Fibroblast of skin of right biceps (primary cell): ENCODE measurements at places on chromosomes 6 and 20.

GRCh38 chr20:61662968-61663331 lies 402.7 kb downstream of the TAF4 start:
- DNase-seq, result no peak

DNA sequence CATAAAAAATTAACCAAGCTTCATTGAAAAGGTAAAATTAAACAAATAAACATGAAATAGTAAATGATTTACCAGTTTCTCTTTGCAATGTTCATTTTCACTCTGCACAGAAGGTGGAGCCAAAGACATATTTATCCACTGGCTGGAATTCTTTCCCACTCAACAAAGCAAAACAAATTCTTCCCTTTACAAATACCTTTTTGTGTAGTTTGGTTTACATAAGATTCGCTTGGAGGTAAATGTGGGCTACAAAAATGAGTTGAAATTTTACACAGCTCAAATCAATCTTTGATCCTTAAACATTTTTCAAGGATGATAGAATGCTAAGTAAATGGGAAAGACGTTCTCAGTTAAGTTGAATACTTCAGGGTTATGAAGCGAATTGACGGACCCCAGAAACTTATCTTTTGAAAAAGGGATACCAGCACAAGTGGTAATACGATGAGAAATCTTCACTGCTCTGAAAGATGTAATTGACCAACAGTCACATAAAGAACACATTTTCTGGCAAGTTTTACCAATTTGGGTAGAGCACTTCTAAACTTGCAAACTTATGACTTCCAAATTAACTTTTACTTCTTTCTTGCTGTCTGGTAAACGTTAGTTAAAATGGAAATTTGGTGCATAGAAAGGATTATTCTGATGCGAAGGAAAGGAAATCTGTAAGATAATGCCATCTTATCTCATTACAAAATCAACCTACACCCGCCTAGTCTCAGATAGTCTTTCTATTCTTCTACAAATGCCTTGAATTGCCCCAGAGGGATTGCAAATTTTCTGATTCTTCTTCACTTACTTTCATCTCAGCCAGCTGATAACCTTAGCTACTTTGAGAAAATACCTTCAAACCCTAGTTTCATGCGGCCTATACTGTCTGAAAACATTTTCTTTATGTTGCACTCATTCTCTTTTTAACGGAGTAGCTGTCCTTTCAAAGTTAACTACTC lies 4.7 kb upstream of the GJA1 start:
- peak; percentile 48 for DNase-seq

DNA sequence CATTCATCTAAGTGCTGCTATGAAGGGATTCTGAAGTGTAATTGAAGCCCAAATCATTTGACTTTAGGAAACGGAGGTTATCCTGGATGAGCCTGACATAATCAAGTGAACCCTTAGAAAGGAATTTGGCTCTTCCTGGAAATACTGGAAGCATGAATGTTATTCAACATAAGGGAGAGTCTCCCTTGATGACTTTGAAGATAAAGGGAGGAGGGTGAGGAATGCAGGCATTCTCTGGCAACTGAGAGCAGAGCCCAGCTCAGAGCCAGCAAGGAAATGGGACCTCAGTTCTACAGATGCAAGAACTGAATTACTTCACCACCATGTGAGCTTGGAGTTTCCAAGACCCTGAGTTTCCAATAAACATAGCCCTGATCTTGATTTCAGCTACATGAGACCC lies 168.2 kb downstream of the DLL1 start:
- DNase-seq, result no peak

GRCh38 chr20:45823949-45824835 lies 2.9 kb downstream of the TNNC2 start:
- DNase-seq, result peak; percentile 45

DNA sequence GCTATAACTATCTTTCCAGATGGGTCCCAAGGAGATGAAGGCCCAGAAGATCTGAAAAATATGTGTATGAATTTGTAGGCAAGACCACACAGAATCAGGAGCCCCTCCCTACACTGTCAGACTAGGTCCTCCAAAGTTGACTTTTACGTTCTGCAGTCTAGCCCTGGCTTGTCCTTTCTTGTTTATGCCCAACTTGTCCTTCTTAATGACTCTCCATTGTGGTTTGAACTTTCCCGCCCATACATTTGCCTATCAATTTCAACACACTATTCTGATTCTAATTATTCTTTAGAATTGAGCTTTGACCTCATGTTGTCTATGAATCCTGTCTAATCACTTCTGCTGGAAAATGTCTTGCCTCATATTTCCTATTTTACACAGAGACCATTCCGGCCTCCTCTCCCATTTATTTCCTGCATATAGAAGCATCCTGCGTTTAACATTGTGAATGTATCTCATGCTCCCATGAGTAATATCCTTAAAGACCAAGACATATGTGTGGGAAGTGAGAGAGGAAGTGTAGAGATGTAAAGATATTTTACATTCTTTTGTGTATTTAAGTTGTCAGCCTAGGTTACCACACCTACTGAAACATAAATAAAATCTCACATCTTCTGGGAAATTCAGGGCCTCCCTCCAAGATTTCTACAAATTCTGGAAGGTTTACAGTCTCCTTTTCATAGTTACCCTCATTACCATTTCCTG lies 348.3 kb downstream of the BCKDHB start:
- peak; percentile 96 for DNase-seq

- peak; percentile 9 for DNase-seq
Observed at GRCh38 chr6:52415917-52416628, 4.1 kb upstream of the EFHC1 start.

- DNase-seq, result no peak
Observed at GRCh38 chr6:142165227-142165626, 18.2 kb downstream of the VTA1 start.

DNA sequence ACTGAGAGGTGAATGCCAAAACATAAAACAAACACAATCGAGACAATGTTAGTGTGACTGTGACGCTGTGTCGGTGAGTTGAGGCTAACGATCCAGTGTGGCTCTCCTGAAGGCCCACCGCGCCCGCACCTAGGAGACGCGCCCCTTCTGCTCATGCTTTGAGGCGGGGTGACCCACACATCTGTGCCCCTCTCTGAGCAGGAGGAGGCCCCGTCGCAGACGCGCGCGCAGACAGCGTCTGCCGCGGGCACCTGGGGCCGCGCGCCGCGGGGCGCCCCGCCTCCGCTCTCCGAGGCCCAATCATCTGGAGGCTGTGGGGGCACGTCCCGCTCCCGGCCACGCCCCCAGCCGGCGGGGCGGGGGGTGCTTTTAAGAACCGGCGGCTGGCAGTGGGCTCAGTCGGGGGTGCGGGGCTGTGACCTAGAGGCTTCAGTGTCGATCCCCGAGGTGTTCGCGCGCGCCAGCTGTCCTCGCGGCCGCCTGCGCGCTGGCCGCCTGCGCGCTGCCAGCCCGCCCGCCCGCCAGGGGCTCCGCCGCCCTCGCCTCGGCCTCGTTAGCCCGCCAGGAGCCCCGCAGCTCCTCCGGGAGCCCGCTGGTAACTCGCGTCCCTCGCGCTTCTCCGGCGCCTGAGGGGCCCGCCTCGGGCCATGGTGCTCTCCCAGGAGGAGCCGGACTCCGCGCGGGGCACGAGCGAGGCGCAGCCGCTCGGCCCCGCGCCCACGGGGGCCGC lies at the start of gene SLC16A10:
SLC16A10 (plus strand) TSS at position 398 of the 730 bp plus-strand sequence; CDS start at position 648, 250 bp downstream.
- peak; percentile 48 for DNase-seq

DNA sequence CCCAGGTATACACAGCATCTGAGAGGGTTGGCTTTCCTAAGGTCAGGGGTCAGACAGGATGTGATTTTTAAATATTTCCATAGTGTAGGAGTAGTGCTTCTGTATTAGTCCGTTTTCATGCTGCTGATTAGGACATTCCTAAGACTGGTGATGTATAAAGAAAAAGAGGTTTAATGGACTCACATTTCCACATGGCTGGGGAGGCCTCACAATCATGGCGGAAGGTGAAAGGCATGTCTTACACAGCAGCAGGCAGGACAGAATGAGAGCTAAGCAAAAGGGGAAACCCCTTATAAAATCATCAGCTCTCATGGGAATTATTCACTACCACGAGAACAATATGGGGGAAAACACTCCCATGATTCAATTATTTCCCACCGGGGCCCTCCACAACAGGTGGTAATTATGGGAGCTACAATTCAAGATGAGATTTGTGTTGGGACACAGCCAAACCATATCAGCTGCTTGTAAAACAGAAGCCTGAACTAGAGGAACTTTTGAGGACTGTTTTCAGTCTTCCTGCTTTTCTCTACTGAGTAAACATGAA lies 91.0 kb upstream of the MEI4 start:
- peak; percentile 0 for DNase-seq

GRCh38 chr6:118187568-118188164 lies 280.6 kb downstream of the SLC35F1 start:
- peak; percentile 43 for DNase-seq

DNA sequence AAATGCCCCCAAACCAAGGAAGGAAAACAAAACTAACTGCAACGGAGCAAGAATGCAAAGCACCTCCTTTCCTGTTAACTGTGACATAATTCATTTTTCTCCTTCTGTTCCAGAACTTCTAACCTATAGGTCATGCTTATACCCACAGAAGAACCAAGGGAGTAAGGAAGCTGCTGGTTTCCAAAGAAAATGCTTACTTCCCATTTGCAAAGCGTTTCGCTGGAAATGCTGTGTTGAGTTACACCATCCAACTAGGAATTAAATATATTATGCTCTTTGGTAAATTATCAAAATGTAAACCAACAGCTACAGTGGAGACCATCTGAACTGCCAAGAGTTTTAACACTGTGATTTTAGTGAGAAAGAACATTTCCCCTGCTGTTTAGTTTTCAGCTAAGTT lies 42.9 kb downstream of the ATXN1 start:
- DNase-seq, result no peak

GRCh38 chr20:13478366-13478765 lies 160.4 kb downstream of the TASP1 start:
- DNase-seq, result no peak

DNA sequence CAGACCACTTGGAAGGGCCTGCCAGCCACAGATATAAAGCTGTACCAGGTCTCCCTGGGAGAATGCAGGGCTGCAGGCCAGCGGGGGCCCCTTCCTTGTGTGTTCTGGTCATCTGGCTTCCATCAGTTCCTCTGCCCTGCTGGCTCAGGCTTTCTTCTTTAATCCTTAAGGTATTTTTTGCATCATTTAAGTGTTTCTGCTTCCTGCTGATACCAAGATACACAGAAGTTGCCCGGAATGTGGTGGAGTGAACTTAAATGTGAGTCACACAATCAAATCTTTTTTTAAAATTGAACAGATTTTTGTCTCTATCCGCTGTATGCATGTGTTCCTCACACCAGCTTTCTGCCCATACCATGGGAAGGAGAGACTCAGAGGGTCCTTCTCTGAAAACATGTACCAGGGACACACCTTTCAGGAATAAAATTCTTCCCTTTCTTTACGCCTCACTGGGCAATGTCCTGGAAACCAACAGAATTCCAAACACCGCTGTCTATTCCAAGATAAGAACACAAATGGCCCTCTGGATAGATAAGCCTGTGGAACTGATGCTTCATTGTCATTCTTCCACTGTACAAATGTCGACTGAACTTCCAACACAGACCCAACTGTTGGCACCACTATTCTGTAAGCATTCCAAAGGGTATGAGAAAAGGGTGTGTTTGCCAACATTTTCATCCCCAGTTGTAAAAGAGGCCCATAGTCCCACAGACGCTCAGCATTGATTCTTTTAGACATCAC lies 206.2 kb upstream of the MYLIP start:
- peak; percentile 90 for DNase-seq

GRCh38 chr6:147164761-147165160 lies 39.5 kb upstream of the STXBP5 start:
- peak; percentile 36 for DNase-seq

GRCh38 chr6:15362274-15363160 lies 116.6 kb downstream of the JARID2 start:
- no peak for DNase-seq

- peak; percentile 30 for DNase-seq
Observed at GRCh38 chr6:3962291-3963280, 113.4 kb downstream of the FAM50B start.

- DNase-seq, result no peak
Observed at GRCh38 chr6:4360920-4361319, 225.5 kb upstream of the ECI2 start.

- no peak for DNase-seq
Observed at GRCh38 chr20:3661060-3661813, 2.0 kb downstream of the GFRA4 start.

DNA sequence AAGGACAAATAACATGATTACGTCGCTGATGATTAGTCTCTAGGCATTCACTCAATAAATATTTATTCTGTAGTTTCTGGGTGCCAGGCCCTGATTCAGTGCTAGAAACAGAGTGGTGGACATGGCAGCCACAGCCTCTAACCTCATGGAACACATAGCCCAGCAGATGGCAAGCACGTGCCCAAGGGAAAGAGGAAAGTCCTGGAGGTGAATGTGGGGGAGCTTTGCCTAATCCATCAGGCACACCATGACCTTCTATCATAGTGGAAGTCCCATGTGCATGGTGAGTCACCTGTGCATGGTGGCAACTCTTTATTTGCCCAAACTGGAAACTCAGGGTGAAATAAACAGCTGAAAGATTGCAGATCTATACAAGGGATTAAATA lies 143.0 kb upstream of the TNFAIP3 start:
- no peak for DNase-seq

DNA sequence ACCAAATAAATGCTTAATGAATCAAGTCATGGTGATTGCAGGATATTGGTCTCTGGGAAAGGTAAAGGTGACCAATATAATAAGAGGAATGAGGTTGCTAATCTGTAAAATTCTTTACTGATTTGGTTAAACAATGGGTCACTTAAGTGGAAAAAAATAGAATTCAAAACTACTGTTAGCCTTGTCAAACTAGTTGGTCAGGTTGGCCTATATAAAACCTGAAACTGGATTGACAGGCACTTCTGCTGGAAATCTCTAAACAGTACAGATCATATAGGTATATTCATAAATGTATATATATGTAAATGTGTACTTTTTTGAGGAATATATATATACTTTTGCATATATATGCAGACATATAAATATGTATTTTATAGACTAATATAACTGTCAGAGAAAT lies 19.7 kb downstream of the PLCB4 start:
- no peak for DNase-seq

DNA sequence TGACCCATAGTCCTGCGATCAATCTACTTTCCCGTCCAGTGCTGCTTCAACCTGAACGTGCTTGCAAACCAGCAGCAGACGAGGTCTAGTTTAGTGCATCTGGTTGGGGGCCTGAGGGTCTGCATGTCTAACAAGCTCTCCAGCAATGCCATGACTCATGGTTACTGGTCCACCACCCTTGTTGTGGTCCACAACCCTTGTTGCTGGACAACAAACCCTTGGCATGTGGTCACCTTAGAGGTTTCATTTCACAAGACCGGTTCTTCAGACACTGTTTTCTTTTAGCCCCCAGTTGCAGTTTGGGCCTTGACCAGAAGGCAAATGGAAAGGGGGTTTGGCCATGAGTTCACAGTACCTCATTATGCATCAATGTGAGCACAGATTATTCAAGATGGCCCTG lies 424.8 kb downstream of the QKI start:
- DNase-seq, result no peak

GRCh38 chr20:12597551-12597950 lies 411.2 kb upstream of the SPTLC3 start:
- DNase-seq, result no peak
